ENCODE measurements at places on chromosomes 12 and 14. TPM values are rescaled to one million over a fixed set of nuclear protein-coding genes. Genes with fewer than 3 reads are reported as not detected.

TTC7B gene
- 7.8 TPM for total RNA-seq

DNA sequence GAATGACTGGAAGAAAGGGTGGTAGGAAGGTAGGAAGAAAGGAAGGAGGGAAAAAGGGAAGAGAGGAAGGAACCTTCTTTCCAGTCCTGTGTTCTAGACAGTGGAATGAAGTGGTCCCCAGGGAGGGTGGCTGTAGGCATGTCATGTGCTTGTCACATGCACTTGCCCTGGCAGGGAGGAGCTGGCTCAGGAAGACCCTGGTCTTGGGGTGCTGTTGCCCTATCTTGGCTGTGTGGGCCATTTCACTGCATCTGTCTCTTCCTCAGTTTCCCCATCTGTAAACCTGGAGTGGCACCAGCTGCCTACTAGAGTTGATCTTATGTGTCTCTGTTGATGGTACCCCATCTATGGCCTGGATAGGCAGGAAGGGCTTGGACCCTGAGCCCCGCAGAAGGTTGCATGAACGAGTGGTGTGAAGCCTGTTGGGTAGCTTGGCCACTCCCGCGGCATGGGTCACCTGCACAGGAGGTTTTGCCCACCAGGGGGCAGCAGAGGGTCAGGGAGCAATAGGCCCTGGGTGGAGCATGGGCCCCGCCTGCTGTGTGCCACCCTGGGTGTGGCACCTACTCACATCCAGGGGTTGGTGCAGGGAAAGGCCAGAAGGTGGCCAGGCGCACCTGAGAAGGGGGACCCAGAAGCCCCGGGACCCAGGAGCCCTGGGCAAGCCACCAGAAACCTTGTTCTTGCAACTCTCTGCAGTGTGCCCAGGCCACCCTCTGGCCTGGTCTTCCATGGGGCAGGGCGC, 25.1 kb downstream of the MEG3 start:
- peak; percentile 88 for DNase-seq

STAC3 gene
- 2.1 TPM for total RNA-seq

TMED8 gene
- total RNA-seq: 25.4 TPM

GRCh38 chr12:40376533-40377267, 151.9 kb downstream of the LRRK2 start:
- DNase-seq: no peak

- no peak for DNase-seq
These were observed 199.1 kb upstream of the CNOT2 start for GRCh38 chr12:70044167-70044566.

IGFBP6 gene
- total RNA-seq: 2.0 TPM

DNA sequence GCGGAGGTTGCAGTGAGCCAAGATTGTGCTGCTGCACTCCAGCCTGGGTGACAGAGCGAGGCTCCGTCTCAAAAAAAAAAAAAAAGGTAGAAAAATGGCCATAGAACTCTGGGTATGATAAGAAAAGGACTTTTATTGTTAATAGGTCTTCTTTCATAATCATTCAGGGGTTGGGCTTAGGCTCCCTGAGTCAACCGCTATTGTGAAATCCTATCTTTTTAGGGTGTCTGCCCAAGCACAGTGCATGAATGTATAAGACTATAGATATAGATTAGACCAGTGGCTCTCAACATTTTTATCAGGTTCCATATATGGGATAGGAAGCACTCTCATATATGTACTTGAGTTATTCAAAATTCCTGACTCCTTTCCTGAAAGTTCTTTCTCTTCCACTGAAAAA, 48.7 kb upstream of the USP15 start:
- no peak for DNase-seq

GRCh38 chr12:11884706-11885105, 186.0 kb upstream of the BCL2L14 start:
- DNase-seq: no peak
